ENCODE measurements at places on chromosomes 4 and X.

GRCh38 chrX:13428053-13428786, 108.4 kb upstream of the ATXN3L start:
- peak; percentile 51 for DNase-seq

DNA sequence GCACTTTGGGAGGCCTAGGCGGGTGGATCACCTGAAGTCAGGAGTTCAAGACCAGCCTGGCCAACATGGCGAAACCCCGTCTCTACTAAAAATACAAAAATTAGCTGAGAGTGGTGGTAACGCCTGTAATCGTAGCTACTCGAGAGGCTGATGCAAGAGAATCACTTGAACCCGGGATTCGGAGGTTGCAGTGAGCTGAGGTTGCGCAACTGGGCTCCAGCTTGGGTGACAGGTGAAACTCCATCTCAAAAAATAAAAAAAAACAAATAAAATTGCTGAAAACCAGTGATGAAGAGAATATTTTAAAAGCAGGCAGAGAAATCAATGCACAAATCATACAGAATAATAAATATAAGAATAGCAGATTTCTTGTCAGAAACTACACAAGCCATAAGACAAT, 129.3 kb downstream of the SLIT2 start:
- no peak for DNase-seq

DNA sequence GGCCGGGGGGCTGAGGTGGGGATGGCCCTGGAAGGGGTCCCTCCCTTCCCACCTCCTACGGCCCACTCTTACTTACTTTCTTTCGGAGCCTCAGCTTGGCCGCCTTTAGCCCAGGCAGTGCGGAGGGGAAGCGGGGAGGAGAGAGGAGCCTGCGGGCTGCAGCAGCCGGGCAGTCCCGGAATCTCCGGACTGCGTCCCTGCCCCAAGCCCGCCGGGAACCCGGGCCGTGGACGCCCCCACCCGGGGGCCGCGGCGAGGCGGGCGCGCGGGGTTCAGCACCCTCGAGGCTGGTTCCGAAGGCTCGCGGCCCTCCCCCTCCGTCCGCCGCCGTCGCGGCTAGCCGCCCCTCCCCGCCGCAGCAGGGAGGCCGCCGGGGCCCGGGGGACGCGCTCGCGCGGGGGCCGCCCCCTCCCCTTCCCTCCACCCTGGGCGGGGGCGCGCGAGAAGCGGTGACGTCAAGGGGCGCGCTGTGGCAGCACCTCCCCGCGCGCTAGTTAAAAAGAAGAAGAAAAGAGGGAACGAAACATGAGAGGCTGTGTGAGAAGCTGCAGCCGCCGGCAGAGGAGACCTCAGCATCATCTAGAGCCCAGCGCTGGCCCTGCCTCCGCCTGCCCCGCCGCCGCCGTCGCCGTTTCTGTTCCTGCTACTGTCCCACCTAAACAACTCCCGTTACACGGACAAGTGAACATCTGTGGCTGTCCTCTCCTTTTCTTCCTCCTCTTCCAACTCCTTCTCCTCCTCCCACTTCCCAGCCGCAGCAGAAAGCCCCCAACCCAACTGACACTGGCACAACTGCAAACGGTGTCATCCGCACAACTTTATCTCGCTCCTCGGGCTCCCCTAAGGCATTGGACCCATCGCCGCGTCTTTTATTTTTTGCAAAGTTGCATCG, at the start of gene HHIP:
Gene HHIP (plus strand): TSS at position 526 of the 892 bp plus-strand sequence. CDS start 520 bp downstream, outside the sequence.
- DNase-seq, result peak; percentile 56

GRCh38 chr4:111537871-111538270, 607.4 kb upstream of the FAM241A start:
- DNase-seq, result no peak

GRCh38 chr4:54091637-54092404, 8.1 kb upstream of the GSX2 start:
- DNase-seq, result peak; percentile 84

DNA sequence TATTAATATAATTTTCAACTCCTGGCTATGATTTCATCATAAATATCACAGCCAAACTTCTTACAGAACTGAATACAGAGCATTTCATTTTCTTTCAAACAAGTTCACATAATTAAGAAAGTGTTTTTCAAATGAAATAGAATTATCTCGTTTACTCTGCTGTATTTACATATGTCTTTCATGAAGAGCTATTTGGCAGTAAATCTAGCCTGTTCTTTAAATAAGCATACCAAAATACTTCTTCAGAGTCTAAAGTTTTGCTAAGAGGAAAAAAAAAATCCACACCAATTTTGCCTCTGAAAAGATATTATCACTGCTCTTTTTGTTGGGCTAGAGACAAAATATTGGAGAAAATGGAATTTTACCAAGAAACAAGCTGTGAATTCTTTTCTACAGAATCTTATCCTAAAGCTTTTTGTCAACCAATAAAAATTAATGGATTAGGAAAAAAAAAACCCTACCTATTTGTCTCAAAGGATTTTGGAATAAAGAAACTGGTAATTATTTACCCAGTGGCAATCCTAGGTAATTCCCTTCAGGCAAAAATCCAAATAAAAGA, 287.9 kb upstream of the NR3C2 start:
- no peak for DNase-seq

- DNase-seq, result no peak
Measured at GRCh38 chr4:122532766-122533165, 76.2 kb upstream of the IL2 start.

DNA sequence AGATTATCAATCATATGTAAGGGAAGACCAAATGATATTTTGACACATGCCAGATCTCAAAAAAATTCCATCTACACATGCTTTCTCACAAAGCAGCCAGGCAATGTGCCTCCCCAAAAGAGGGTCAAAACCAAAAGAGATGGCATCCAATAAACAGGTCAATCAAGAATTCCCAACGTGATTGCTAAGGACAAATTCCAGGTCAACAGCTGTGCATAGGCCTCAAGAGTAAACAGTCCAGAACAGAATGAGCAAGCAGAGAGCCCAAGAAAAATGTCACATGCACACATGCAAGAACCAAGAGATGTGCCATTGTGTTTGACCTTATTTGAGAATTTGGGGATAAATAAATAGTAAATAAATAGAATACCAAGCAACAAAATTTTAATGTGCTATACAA, 136.7 kb downstream of the APBB2 start:
- no peak for DNase-seq

DNA sequence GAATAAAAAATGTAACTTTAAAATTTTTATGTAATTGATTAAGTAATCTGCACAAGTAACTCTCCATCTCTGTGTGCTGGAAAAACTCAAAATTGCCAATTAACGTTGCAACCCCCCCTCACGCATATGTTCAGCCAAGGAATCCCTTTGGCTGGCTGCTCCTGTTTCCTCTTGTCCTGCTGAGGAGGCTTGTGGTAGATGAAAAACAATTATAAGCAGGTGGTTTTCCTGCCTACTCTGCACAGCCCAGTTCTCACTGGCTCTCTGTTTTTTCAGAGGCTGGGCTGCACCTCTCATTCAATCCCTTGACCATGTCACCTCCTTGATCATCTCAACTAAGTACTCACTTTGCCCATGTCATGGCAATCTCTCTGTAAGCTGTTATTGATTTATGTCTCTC, 1068.4 kb downstream of the ARAP2 start:
- DNase-seq, result no peak

DNA sequence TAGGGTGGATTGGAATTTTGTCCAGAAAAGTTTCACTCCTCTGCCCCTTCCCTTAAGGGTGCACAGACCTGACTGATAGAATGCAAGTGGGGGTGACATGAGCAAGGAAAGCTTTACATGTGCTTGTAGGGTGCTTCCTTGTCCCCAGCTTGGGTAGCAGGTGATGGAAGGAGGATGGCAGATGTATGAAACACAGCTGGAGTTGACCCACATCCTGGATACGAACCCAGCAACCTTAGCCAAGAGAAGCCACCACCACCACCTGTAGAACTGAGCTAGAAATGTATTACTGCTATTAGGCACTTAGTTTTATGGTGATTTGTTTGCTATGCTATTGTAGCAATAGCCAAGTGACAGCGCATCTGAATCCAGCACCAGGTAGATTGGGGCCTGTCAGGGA, 227.4 kb downstream of the HS3ST1 start:
- DNase-seq, result no peak

GRCh38 chr4:8725845-8726244, 133.3 kb downstream of the CPZ start:
- no peak for DNase-seq

DNA sequence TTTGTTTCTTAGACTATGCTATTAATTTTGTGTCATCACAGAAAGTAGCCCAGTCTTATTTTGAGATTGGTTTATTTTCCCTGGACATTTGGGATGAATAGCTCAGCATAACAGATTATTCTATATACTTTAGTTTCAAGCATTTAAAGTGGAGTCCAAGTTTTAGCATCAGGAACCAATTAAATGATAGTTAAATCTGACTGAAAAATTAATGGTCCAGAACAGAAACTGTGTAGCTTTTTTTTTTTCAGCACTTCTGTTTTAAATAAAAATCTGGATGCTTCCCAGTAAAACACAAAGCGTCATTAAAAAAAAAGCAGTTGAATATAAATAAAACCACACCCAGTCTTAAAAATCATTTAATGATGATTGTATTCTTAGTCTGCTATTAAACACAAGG, 59.4 kb upstream of the PITX2 start:
- no peak for DNase-seq

DNA sequence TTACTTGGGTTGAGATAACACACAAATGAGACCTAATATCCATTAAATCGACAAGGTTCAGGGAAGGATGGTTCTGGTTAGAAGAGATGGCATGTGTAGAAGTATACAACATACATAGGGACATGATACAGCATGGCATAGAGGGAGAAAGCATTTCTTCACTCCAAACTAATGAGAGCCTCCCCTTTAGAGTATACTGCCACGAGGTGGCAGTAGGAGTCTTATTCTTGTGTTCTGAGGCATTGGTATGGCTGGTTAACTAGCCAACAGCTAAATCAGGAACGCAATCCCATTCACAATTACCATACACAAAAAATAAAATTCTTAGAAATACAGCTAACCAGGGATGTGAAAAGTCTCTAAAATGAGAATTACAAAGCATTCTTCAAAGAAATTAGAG, 29.1 kb upstream of the TRO start:
- no peak for DNase-seq

GRCh38 chr4:173252024-173252935, 81.9 kb downstream of the HMGB2 start:
- DNase-seq, result no peak

- DNase-seq, result no peak
Measured at GRCh38 chr4:120865985-120866384, 56.5 kb downstream of the PRDM5 start.

- no peak for DNase-seq
Measured at GRCh38 chrX:129695535-129695934, 40.8 kb upstream of the APLN start.

DNA sequence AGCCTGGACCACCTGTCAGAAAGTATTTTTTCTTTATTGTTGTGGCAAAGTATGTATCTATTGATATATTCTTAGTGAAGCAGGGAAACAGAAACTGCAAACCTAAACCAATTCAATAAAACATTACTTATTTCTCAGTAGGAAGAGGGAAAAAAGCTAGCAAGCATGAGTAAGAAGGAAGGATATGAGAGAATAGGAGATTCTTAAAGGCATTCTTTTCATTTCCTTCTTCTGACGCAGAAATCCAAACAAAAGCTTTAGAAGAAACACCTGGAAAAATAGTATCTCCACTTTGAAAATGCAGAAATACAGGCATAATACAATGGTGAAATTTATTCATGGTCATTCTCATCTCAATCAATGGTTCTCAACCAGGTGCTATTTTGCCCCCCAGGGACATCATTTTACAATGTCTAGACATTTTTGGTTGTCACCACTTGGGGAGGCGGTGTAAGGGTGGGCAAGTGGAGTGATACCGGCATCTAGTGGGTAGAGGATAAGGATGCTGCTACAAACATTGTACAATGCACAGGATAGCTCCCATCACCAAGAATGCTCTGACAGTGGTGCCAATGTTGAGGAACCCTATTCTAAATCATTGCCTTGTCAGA, 21.7 kb upstream of the ATXN3L start:
- DNase-seq, result no peak

- no peak for DNase-seq
Measured at GRCh38 chrX:137424679-137425078, 141.2 kb upstream of the ZIC3 start.

- DNase-seq, result no peak
Measured at GRCh38 chr4:119084513-119084912, 51.1 kb upstream of the MYOZ2 start.

GRCh38 chr4:82499738-82500434, 61.9 kb downstream of the TMEM150C start:
- no peak for DNase-seq

- DNase-seq, result no peak
Measured at GRCh38 chr4:66640233-66640990, 904.9 kb downstream of the CENPC start.

- no peak for DNase-seq
Measured at GRCh38 chr4:156615066-156615531, 356.5 kb downstream of the PDGFC start.

GRCh38 chr4:89269121-89269666, 38.4 kb downstream of the GPRIN3 start:
- DNase-seq, result no peak

- DNase-seq, result no peak
Measured at GRCh38 chrX:7086384-7086783, 61.1 kb upstream of the STS start.

DNA sequence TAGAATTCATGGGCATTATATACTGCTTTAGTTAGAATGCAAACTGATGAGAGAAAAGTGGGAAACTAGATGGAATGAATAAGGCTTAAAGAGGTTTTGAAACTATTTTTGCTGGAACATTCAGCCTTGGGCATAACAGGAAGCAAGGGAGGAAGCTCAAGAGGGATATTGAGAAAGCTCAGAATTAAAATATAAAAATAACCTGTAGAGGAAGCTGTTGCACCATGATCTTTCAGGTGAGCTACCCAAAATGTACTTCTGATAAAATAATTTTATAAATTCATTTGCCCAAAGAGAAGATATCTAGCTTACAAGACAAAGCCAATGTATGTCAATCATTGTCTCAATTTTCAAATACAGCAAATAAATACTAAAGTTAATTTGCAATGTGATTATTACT, 11.3 kb downstream of the GC start:
- DNase-seq, result no peak

- no peak for DNase-seq
Measured at GRCh38 chrX:133171962-133172708, 46.0 kb downstream of the TFDP3 start.

GRCh38 chr4:69984030-69984443, 11.7 kb upstream of the STATH start:
- no peak for DNase-seq

GRCh38 chr4:153916273-153916755, 127.4 kb upstream of the SFRP2 start:
- DNase-seq, result peak; percentile 56

GRCh38 chrX:12999422-12999821, 24.5 kb downstream of the TMSB4X start:
- DNase-seq, result no peak

GRCh38 chr4:4995103-4995907, 24.0 kb downstream of the CYTL1 start:
- DNase-seq, result peak; percentile 72

DNA sequence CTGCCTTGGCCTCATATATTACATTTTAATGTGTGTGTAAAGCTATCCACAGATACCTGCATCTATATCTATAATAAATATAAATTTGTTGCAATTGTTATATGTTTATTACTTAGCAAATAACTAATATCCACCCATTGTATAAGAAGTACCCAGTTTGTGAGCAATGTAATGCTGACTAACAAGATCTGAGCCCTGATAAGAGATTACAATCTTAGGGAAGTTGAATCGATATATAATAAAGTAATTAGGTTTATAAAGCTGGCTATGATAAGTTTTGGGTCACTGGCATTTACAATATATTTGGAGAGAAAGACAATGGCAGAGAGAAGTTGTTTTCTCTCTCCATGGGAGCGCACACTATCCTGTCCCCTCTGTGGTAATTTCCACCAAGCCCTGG, 280.6 kb downstream of the NR3C2 start:
- no peak for DNase-seq

- DNase-seq, result no peak
Measured at GRCh38 chr4:141642711-141643110, 6.3 kb downstream of the IL15 start.

Measured in activated CD8-positive, alpha-beta memory T cell treated with anti-CD3 and anti-CD28 coated beads, Interleukin-2, amount 50 U/mL, for 48 hours (primary cell).